Psoas muscle (tissue), 8 donors: ENCODE measurements at places on chromosomes 1 and 21. TPM values are rescaled to one million over a fixed set of nuclear protein-coding genes. Genes with fewer than 3 reads are reported as not detected.
A peak's percentile ranks its signal among the peaks of the same experiment; 100 is the strongest.

DNA sequence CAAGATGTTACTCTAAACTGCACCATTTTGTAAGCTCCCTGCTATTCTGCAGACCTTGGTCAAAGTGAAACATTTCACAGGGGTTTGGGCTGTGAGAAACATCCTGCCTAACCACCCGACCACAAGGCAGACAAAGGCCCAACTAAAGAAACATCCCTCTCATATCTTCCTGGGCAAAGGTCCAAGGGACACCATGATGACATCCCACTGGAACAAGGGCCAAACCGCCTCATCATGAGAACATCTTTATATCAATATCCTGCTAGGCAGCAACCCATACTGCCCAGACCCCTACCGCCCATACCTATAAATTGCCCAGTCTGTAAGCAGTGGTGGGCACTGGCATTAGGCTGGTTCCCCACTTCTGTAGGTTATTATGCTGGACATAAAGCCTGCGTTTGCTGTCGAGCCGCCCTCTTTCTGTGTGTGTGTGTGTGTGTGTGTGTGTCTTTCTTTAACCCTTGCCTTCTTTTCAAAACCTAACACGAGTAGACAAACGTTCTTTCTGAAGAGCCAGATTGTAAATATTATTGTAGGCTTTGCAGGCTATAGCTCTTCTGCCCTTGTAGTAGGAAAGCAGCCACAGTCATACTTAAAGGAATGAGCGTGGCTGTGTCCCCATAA, 1.0 kb upstream of the PPIE start:
- H3K27ac ChIP-seq = no peak overlapping the region
- peaks cover 22% of the 10 kb centered on the region for H3K4me1 ChIP-seq
- no peaks in the 10 kb centered on the region for H3K27me3 ChIP-seq
- no peak for DNase-seq

DNA sequence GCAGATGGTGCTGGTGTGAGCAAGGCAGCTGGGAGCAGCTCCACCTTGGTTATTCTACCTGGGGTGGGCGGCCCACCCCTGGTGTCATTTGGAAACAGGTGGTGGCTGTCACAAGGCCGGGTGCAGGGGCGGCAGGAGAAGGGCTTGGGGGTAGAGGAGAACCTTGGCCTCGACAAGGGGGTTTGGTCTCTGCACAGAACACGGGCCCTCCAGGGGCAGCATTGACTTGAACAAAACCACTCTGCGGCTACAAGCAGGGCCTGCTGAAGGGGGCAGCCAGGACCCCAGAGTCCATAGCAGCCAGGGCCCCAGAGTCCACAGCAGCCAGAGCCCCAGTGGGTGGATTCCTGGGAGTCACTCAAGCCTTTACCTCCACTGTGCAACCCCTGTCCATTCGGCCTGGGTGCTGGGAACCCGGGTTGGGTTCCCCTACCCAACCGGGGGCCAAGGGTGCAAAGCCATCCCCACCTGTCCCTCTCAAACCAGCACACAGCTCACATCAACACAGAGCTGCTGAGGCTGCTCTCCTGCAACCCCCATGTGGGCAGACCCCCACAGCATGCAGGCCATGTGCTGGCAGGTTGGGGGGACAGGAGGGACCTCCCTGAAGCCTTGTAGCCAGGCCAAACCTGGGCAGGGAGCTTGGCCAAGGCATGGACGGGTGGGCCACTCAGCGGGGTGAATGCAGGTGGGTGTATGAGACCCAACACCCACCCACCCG, 7.7 kb downstream of the TRIM11 start:
- peaks cover 48% of the 10 kb centered on the region for H3K36me3 ChIP-seq
- no peak overlapping the region for H3K4me3 ChIP-seq
- no peak overlapping the region for H3K27ac ChIP-seq
- DNase-seq = no peak
- H3K27me3 ChIP-seq = no peaks in the 10 kb centered on the region
- H3K4me1 ChIP-seq = peaks cover under 1% of the 10 kb centered on the region

DNA sequence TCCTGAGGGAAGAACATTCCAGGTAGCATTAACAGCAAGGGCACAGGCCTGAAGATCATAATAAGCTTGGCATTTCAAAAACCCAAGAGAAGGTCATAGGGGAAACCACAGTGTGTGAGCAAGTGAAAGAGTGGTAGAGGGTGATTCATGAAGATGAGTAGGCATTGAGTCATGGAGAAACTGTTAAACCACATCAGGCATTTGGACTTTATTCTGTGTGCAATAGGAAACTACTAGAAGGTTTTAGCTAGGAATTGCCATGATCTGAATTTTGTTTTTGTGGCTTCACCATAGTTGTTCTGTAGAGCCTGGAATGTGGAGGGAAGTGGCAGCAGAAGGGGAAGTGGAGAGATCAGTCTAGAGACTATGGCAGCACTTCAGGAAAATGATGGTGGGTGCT, 359.0 kb upstream of the PTBP2 start:
- no peak overlapping the region for H3K27ac ChIP-seq
- H3K4me1 ChIP-seq = no peaks in the 10 kb centered on the region
- H3K27me3 ChIP-seq = no peaks in the 10 kb centered on the region
- no peaks in the 10 kb centered on the region for H3K36me3 ChIP-seq
- H3K4me3 ChIP-seq = no peak overlapping the region
- DNase-seq = no peak

DNA sequence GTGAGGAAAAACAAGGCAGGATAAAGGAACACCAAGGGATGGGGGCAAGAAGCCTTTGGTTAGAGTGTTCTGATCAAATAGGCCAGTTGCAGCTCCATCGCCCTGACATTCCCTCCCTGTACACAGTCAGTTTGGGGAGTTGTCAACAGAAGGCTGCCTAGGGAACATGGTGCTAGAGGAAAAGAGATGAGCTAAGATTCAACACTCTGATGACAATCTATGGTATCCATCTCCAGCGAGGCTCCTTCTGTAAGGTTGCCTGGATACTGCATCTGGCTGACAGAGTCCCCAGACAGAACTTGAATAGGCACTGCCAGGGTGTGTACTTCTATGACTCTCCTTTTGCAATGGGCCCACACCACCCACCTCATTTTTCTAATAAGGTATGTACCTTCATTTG, 11.2 kb upstream of the SLAMF9 start:
- no peak for DNase-seq
- H3K4me1 ChIP-seq = no peaks in the 10 kb centered on the region

DNA sequence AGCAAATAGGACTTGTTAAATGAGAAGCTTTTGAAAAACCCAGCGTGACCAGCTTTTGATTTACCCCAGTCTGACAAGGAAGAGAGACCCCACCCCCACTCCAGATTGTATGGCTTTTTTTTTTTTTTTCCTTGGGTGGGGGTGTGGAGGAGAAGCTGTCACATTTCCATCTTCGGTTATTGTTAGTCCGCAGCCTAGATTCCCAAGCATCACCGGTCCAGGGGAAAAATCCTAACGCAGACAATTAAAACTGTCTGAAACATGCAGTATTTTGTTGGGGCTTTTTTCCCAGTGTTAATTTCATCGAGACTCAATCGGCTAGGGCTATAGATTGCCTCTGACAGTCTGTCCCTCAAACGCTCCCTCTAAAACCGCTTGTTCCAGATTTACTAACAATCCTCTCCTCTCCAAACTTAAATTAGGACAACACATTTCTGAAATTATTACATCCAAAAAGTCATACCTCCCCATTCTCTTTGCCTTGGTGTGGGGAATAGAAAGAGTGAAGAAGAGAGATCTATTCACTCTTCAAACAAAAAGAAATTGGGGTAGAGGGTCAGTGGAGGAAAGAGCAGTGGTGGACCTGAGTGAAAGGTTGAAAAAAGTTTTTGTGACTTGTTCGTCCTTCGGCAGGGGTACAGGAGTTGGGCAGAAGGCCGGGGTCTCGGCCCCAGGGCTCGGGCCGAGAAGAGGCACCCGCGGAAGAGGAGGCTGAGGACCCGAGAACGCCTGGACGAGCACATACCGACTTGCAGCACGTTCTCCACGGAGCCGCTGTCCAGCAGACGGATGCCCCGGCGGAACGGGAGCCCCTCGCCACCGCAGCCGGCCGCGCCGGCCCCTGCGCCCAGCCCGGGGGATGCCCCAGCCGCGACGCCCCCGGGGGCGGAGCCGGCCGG, 1.1 kb downstream of the ZSWIM5 start:
- no peaks in the 10 kb centered on the region for H3K36me3 ChIP-seq
- no peaks in the 10 kb centered on the region for H3K27me3 ChIP-seq
- peak; percentile 35 for DNase-seq

GRCh38 chr1:9271283-9271682, 21.4 kb upstream of the SPSB1 start:
- peaks cover 17% of the 10 kb centered on the region for H3K36me3 ChIP-seq
- no peak overlapping the region for H3K4me3 ChIP-seq
- H3K27ac ChIP-seq = no peak overlapping the region

- no peak overlapping the region for H3K27ac ChIP-seq
- peaks cover 90% of the 10 kb centered on the region for H3K36me3 ChIP-seq
- H3K4me3 ChIP-seq = no peak overlapping the region
- no peaks in the 10 kb centered on the region for H3K27me3 ChIP-seq
- DNase-seq = no peak
- peaks cover 26% of the 10 kb centered on the region for H3K4me1 ChIP-seq
These were observed 9.4 kb downstream of the PEA15 start for GRCh38 chr1:160214481-160215140.

GRCh38 chr21:33780631-33781030, 135.0 kb downstream of the ATP5PO start:
- H3K4me3 ChIP-seq = no peak overlapping the region
- no peak for DNase-seq
- no peaks in the 10 kb centered on the region for H3K4me1 ChIP-seq
- H3K27me3 ChIP-seq = no peaks in the 10 kb centered on the region
- no peak overlapping the region for H3K27ac ChIP-seq
- H3K36me3 ChIP-seq = peaks cover 12% of the 10 kb centered on the region

GRCh38 chr1:51316113-51316845, 14.1 kb downstream of the TTC39A start:
- H3K36me3 ChIP-seq = no peaks in the 10 kb centered on the region
- no peaks in the 10 kb centered on the region for H3K4me1 ChIP-seq
- no peak overlapping the region for H3K4me3 ChIP-seq
- H3K27me3 ChIP-seq = no peaks in the 10 kb centered on the region
- no peak for DNase-seq

- no peak overlapping the region for H3K4me3 ChIP-seq
- no peak overlapping the region for H3K27ac ChIP-seq
- DNase-seq = peak; percentile 72
These were observed 300.0 kb upstream of the VAMP3 start for GRCh38 chr1:7470904-7471638.

GRCh38 chr1:38872401-38873026, 634 bp downstream of the MYCBP start:
- H3K36me3 ChIP-seq = no peaks in the 10 kb centered on the region
- H3K27me3 ChIP-seq = no peaks in the 10 kb centered on the region
- H3K4me3 ChIP-seq = peak overlapping the region; percentile 78
- DNase-seq = no peak
- H3K27ac ChIP-seq = peak overlapping the region; percentile 77
- peaks cover 9% of the 10 kb centered on the region for H3K4me1 ChIP-seq

- peak overlapping the region; percentile 56 for H3K27ac ChIP-seq
- H3K4me1 ChIP-seq = peaks cover 6% of the 10 kb centered on the region
- H3K27me3 ChIP-seq = peaks cover 2% of the 10 kb centered on the region
- no peak for DNase-seq
- no peak overlapping the region for H3K4me3 ChIP-seq
These were observed 75.1 kb upstream of the SIPA1L2 start for GRCh38 chr1:232704694-232705680.

RCSD1 gene
- total RNA-seq = 21.1 TPM

CLSTN1 gene
- total RNA-seq = 48.7 TPM

AMY1C gene
- not detected for total RNA-seq
